Natural killer cell (primary cell): ENCODE measurements at places on chromosomes 2 and 18. TPM values are rescaled to one million over a fixed set of nuclear protein-coding genes. Genes with fewer than 3 reads are reported as not detected.

DNA sequence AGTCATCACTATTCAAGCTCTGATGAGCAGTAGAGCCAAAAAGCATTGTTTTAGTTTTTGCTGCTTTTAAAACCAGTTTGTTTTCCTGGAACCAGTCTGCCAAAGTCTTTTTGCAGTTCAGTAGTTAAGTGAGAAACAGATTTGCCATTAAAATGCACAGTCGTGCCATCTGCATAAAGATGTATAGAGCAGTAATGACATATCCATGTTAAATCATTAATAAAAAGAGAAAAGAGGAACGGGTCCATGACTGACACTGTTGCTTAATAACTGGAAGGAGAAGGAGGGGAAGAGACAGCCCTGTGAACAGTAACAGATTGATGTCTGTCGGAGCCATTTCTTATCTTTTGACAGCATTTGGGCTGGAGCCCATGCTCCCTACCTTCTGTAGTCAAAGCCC is 704.6 kb downstream of the SATB2 start:
- no peak for DNase-seq

GRCh38 chr2:18630541-18630940 is 41.2 kb upstream of the NT5C1B start:
- no peak for DNase-seq

- DNase-seq: no peak
These were observed 141.0 kb downstream of the NR4A2 start for GRCh38 chr2:156191527-156191926.

DNA sequence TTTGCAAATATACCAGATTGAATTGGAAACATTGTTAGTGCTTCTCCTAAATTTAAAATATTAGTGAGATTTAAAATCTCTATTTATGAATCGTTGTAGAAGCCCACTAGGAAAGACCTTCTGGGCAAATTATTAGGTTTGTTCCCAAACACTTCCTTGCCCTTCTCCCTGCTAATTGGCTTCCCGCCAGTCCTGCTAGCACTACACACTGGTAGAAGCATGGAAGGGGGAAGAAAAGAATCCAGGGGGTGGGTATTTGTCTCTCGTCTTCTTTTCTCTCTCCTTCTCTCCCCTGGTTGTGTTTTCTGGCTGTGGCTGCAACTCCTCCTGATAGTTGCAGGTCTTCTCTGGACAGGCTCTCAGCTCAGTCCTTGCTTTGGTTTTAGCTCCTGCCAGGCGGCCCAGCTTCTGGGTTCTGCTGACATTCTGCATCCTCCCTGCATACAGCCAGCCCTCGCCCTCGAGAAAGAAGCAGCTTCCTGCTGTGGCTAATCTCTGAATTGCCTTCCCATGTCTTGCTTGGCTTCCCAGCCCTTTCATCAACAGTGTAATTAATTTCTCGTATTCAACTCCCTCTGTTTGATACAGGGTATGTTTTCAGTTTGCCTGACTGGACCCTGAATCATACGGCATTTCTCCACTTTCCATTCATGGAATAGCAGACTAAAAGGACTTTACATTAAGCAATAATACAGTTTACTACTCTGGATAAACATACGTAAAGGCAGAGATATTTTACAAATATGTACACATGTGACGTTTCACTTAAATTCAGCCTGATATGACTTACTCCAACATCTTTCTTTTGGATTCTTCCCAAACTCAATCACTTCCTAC is 6.9 kb upstream of the PARD3B start:
- no peak for DNase-seq

GRCh38 chr2:223526106-223526505 is 76.1 kb downstream of the SCG2 start:
- DNase-seq: no peak

DNA sequence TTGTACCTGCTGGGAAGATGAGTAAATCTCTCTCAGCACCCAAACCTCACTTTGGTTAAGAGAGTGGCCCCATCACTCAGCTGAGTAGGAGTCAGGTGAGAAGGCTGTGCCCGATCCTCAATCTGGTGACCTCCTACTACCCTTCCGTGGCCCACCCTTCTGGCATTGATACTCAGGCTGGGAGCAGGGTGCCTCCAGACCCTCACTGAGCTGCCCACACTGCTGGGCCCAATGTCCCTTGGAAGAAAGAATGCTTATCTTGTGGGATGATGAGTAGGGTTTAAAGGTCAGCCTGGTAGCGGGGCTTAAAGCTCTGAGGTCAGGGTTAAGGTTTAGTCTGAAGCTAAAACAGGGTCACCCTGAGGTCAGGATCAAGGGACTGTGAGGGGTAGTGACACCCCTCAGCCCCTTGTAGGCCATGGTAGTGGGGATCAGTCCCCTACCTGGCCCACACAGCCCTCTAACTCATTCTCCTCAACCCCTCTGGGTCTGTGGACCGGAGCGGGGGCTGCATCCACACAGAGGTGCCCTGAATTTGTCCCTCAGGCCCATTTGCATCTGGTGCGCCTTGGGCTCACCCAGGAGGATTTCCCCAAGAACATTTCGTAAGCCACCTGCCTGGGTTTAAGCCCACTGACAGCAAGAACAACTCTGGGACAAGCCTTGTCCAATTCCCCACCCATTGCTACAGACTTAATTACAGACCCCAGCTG is 123.8 kb downstream of the CYP26B1 start:
- no peak for DNase-seq

DNA sequence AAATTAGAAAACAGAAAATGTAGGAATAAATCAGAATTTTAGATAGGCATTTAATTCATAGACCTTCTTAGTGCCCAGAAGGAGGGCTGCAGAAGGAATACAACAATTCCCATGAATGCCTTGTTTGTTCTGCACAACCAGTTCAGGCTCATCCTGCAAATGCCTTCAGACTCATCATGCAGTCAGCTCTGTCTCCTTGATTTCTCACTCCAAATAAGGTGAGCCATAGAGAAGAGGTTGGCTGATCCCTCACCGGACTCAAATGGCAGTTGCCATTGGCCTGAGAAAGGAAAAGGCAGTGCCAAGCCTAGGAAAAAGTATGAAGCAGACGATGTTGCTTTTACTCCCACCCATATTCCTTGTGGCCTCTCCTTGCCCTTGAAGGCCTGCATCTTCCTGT is 50.3 kb downstream of the DSC3 start:
- DNase-seq: no peak

Gene C2orf42
- total RNA-seq: 22.7 TPM

Gene OSBPL6
- total RNA-seq: not detected
